Activated CD4-positive, alpha-beta T cell treated with anti-CD3 and anti-CD28 coated beads, Interleukin-2, amount 50 U/mL, for 16 hours (primary cell): ENCODE measurements at places on chromosomes 16 and 17.

GRCh38 chr17:17071531-17072360 is 29.5 kb downstream of the MPRIP start:
- DNase-seq, result no peak

GRCh38 chr16:88013766-88014251 is 62.6 kb downstream of the BANP start:
- DNase-seq, result no peak

- no peak for DNase-seq
These were observed 233.2 kb downstream of the ZNF423 start for GRCh38 chr16:49622421-49623402.

GRCh38 chr17:54455251-54455868 is 445.3 kb upstream of the TOM1L1 start:
- DNase-seq, result no peak

- DNase-seq, result no peak
These were observed 78.5 kb downstream of the C16orf78 start for GRCh38 chr16:49452108-49452507.
